Cortex of kidney (tissue), 1 donor: ENCODE measurements at places on chromosomes 3 and 15.

- DNase-seq = no peak
These were observed 4.7 kb downstream of the BHLHE40 start for GRCh38 chr3:4983739-4984510.

DNA sequence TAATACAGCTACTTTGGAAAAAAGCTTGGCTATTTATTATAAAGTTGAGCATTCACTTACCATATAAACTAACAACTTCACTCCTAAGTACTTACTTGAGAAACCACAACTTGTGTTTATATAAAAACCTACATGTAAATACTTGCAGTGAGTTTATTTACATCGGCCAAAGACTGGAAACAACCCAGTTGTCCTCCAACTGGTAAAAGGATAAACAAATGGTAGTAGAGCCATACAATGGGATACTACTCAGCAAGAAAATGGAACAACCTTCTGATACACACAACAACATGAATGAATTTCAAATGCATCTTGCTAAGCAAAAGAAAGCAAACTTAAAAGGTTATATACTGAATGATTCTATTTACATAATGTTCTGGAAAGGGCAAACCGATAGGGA is 63.7 kb downstream of the SLC7A14 start:
- no peak for DNase-seq

- DNase-seq = no peak
These were observed 43.2 kb downstream of the RAF1 start for GRCh38 chr3:12620729-12621128.

DNA sequence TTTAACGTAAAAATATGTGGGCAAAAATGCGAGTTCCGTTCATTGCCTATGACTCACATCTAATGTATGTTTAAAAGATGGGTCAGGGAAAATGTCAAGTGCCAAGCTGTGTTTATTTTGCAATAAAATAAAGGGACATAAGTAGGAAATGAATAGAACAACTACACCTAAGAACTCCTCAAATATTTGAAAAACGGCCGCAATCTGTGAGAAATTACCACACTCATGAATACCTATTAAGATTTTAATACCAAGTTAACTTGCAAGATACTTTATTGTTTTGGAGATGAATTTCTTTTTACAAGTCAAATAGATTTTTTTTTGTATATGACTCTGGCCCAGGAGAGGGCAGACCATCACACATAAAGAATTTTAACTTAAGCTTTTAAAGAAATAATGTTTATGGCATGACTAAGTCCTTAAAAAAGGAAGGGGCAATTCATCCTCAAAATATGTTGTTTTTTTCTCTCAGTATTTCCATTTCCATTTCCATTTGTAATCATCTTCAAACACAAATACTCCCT is 152.7 kb downstream of the SUCNR1 start:
- no peak for DNase-seq

DNA sequence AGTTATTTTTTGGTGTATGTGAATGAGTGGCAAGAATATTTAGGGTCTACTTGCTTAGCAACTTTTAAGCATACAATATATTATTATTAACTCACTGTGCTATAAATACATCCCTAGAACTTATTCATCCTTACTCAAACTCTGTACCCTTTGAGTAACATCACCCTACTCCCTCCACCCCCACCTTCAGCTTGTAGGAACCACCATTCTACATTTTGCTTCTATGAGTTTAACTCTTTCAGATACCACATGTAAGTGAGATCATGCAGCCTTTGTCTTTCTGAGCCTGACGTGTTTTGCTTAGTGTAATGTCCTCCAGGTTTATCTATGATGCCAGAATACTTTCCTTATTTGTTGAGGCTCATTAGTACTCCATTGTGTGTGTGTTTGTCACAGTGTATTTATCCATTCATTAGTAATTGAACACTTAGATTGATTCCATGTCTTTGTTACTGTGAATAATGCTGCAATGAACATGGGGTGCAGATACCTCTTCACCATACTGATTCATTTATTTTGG is 526.9 kb downstream of the PYDC2 start:
- DNase-seq = no peak

- no peak for DNase-seq
These were observed 2.2 kb upstream of the RNF7 start for GRCh38 chr3:141735770-141736465.

DNA sequence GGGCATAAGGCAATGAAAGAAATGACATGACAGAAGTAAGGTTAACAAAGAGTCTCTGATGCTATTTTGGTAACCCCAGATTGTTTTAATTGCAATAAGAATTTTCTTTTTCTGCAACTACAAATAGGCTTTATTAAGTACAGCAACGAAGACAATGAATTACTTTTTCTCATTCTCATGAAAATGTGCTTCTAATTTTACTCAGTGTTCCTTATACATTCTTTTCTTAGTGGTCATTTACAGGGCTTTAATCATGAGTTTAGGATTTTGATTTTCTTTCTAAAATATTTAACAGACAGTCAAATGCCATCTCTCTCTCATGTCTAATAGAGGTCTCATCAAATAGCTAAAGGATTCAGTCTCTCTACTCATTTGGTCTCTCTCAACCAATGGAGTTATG is 452.1 kb downstream of the RAP2B start:
- no peak for DNase-seq
